ENCODE measurements at places on chromosomes 4 and X. TPM values are rescaled to one million over a fixed set of nuclear protein-coding genes. Genes with fewer than 3 reads are reported as not detected.

DNA sequence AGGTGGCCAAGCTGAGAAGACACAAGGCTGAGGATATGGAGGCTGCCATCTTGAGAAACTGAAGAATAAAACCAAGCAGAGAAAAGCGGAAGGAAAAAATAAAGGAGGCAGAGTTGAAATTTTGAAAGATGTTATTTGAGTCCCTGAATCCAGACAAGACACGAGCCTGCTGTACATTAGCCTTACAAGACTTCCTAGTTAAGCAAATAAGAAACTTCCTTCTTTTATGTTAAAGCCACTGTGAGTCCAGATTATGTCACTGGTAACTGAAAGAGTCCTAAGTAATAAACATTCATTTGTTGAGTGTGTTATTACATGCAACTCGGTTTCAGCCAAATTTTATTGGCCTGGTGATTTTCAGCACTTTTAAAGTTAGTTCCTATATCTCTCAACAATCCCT lies 30.4 kb downstream of the DRD5 start:
- DNase-seq: no peak
- H3K27me3 ChIP-seq: no peaks in the 10 kb centered on the region
- H3K4me1 ChIP-seq: no peaks in the 10 kb centered on the region
- H3K36me3 ChIP-seq: no peaks in the 10 kb centered on the region
- H3K27ac ChIP-seq: no peak overlapping the region
- H3K4me3 ChIP-seq: no peak overlapping the region

GRCh38 chr4:43987331-43987944 lies 461.2 kb downstream of the KCTD8 start:
- H3K36me3 ChIP-seq: no peaks in the 10 kb centered on the region
- H3K4me3 ChIP-seq: no peak overlapping the region
- no peaks in the 10 kb centered on the region for H3K27me3 ChIP-seq
- no peak overlapping the region for H3K27ac ChIP-seq
- no peak for DNase-seq

- no peak for DNase-seq
- H3K4me1 ChIP-seq: no peaks in the 10 kb centered on the region
- H3K27ac ChIP-seq: no peak overlapping the region
- H3K27me3 ChIP-seq: no peaks in the 10 kb centered on the region
- no peak overlapping the region for H3K4me3 ChIP-seq
Measured at GRCh38 chrX:26411045-26411444, 195.1 kb downstream of the MAGEB5 start.

DNA sequence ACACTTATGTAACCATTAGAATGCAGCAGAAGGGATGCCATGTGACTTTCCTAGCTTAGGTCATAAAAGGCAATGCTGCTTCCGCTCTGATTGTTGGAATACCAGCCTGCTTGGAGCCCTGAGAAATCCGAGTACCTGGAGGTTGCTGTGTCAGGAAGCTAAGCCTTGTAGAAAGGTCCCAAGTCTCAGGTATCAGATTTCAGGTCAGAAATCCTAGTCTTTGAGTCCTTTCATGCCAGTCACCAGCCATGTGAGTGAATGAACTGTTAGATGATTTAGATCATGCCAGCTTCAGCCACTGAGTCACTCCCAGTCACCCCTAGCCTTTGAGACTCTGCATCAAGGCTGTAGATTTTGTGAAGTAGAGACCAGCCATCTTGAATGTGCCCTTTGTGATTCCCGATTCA lies 23.5 kb downstream of the RAP1GDS1 start:
- H3K27me3 ChIP-seq: no peaks in the 10 kb centered on the region
- no peak for DNase-seq
- peak overlapping the region; percentile 14 for H3K27ac ChIP-seq

DNA sequence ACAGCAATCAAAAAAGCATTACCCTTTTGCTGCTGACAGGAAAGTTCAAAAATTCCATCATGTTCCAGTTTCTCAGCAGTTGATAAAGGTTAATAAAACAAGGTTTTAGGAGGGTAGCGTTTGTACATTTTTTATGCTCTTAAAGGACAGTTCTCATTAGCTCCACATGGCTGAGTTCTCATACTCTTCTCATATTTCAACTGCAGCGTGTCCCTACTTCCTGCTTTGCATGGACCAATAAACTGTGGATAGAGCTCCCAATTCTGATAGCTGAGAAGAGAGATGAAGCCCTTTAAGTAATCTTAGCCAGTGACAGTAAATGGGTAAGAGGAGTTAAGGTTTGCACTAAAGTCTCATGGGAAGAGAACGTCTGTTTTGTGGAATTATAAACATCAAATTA lies 53.5 kb downstream of the SPANXA2 start:
- DNase-seq: no peak
- H3K27me3 ChIP-seq: no peaks in the 10 kb centered on the region
- no peak overlapping the region for H3K27ac ChIP-seq
- H3K4me1 ChIP-seq: peaks cover 9% of the 10 kb centered on the region
- no peak overlapping the region for H3K4me3 ChIP-seq

Gene SCML2
- 3.4 TPM for total RNA-seq

DNA sequence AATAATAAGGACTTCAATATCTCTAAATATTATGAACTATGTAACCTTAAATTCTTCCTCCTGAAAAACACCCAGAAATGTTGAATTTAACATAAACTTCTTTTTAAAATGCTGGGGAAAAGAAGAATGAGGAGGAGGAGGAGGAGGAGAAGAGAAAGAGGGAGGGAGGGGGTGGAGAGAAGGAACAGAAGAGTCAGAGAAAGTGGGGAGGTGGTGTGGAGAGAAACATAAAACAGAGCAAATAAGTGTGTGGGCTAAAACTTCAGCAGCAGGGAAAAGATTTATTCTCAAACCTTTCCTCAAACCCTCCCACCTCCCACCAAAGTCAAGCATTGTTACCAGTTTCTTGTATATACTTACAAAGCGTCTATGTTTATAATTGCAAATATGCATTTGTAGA lies 34.7 kb upstream of the SEC24B start:
- H3K4me3 ChIP-seq: no peak overlapping the region
- H3K27ac ChIP-seq: no peak overlapping the region
- peaks cover 2% of the 10 kb centered on the region for H3K27me3 ChIP-seq
- H3K4me1 ChIP-seq: no peaks in the 10 kb centered on the region
- DNase-seq: no peak

Gene UGT8
- total RNA-seq: not detected
